IPS DF 6.9 (cell line): ENCODE measurements at places on chromosomes 3 and 15.

DNA sequence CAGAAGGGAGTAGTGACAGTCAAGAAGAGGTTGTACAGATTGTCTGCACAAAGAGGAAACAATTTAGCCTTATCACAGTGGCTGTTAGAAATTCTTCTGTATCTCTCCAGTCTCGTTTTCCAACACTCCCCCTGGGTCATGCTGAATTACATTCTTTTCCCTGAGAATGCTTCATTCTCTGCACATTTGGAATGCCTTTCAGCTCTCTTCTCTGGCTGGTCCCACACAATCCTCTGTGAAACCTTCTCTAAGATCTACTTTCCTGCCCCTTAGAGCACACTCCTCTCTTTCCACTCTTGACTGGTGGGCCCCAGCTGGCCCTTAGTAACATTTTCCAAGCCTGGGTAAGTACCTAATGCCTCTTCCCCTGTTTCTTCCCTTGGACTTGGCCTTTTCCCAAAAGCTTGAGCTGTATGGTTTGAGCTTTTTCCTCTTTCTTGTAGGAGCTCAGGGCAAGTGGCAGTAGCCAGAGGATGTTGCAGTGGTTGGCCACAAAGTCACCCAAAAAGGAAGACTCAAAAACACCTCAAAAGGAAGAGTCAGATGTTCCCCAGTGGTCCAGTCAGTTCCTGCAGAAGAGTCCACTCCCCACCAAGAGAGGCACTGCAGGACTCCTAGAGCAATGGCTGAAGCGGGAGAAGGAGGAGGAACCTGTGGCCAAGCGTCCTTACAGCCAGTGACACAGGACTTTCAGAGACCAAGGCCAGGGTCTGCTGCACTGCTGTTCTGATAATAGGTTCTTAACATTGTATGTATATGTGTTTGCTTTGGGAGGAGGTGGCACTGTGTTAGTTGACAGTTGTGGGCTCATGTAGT is 25.7 kb downstream of the HMCES start:
- DNase-seq: no peak

- no peak for DNase-seq
These were observed 33.7 kb downstream of the TLE3 start for GRCh38 chr15:70063980-70064379.

DNA sequence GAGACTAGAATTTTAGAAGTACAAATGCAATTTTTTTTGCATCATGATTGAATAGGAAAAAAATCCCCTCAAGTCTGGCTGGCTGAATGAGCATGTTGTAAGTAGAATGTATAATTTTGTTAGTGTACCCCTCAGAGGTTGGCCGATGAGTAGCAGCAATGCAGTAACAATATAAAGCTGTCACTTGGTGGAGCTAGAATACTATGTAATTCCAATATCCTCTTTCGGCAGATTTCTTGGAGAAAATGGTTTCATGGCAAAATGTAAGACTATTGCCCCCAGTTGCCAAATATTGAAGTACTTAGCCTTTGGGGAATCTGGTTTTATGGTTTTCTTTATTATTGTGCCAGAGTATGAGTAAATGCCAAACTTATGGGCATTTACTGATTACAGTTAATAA is 39.8 kb upstream of the SGO1 start:
- DNase-seq: peak; percentile 37

DNA sequence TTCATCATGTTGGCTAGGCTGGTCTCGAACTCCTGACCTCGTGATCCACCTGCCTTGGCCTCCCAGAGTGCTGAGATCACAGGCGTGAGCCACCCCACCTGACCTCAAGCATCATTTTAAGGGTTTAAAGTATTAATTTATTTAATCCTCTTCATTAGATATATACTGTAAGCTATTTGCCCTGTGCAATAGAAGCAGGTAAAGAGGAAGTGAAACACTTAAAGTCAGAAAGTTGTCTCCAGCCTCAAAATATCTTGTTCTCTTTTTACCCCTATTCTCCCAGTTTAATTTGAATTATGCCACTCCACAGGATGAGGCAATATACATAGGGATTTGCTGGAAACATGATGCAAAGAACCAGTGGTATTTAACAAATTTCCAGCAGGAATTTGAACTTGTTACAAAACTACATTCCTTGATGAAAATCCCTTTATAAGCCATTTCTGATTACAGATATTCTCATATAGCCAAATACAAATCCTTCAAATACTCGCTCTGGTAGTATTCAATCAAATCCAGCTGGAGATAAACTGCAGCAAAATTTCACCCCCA is 2.0 kb downstream of the NDUFB5 start:
- DNase-seq: no peak

DNA sequence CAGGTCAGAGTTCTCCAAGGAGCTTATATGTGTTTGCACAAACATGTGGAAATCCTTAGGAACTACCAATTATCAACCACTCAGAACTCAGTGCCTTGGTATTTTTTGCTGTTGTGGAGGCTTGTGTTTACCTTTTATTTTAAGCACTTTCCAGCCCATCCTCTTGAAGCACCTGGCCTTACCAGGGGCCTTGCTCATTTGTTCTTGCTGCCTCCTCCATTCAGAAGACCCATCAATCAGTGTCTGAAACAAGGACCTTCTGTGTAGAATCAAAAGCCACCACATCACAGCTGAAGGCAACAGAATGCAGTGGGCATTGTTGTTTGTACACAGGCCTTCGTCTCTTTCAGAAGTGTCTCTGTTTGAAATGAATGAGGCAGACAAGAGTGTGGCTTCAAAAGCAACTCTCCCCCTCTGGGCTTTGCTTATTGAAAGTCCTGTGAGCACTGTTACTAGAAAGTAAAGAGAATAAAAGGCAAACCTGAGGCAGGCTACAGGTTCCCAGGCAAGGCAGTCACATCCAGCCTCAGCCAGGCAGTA is 24.5 kb upstream of the LIPC start:
- no peak for DNase-seq

DNA sequence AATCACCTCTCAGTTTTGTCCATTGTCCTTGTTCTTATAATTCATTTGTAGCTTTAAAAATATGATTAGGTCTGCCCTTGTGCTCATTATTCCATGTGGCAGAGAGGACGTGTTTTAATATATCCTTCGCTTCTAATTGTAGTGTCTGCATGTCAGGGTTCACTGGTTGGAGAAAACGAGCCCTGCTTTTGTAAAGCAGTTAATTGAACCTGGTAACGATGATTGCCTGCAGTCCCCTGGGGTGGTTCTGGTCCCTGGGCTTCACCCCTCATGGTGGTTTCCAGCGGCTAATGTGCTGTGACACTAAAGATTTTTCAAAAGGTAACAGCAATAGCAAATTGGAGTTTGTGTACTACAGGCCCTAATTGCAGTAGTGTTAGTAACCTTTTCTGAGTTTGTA is 299.6 kb downstream of the CACNA2D3 start:
- no peak for DNase-seq

- no peak for DNase-seq
These were observed 17.1 kb downstream of the CPEB1 start for GRCh38 chr15:82630033-82630432.
